MM.1S (cell line): ENCODE measurements at places on chromosomes 7 and 10.

DNA sequence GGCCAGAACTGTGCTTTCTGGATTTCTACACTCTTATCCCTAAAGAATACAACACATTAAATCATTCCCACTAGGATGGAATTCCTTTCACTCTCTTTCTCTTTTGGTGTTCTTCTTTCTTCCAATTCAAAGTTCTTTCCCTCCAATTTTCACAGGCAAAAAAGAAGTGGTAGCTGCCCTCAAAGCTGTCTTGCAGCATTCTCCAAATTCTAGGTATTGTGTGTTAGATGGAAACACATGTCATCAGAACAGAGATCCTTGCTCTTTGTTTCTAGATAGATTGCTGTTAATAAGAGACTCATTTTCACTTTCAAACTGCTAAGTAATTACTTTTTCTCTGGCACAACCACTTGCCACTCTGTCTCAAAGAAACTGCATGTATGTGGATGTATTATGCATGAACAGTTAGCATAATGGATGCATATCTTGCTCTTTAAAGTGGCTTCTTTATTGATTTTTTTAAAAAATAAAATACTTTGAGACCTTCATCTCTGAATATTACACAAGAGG, 31.0 kb downstream of the SHTN1 start:
- no peak for DNase-seq

GRCh38 chr10:50566150-50566549, 57.6 kb downstream of the SGMS1 start:
- DNase-seq: no peak

DNA sequence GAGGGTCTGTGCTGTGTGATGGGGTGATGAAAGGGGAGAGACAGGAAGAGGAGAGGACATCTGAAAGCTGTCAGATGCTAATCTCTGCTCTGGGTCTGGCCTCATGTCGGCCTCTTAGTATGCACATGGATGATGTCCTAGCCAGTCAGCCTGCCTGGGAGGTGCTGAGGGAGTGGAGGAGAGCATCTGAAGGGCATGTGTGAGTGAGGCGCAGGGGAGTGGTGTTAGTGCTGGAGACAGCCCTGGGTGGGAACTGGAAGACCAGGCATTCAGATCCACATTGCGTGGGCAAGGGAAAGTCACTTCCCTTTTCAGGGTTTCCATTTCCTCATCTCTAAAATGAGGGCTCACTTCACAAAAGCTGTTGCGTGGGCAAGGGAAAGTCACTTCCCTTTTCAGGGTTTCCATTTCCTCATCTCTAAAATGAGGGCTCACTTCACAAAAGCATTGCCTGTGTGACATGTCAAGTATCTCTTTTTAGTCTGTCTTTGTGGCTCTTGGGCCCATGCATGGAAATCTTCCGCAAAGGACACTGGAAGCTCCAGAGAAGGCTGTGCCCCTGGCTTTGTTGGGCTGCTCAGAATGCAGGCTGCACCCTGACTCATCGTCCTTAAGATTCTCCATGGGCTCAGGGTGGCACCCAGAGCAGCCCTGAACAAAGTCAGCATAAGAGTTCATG, 10.0 kb downstream of the SFTPD start:
- DNase-seq: no peak

- DNase-seq: no peak
These were observed 27.3 kb upstream of the IFRD1 start for GRCh38 chr7:112422842-112423496.

GRCh38 chr7:137642472-137642871, 204.3 kb downstream of the DGKI start:
- DNase-seq: no peak

DNA sequence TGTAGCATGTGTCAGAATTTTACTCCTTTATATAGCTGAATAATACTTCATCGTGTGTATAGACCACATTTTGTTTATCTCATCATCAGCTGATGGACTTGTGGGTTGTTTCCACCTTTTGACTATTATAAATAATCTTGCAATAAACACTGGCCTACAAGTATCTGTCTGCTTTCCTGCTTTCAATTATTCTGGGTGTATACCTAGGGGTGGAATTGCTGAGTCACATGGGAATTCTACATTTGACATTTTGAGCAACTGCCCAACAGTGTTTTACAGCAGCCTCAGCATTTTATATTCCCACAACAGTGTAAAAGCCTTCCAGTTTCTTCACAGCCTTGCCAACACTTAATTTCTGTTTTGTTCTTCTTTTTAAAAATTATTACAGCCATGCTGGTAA, 200.3 kb upstream of the PRSS1 start:
- DNase-seq: no peak

DNA sequence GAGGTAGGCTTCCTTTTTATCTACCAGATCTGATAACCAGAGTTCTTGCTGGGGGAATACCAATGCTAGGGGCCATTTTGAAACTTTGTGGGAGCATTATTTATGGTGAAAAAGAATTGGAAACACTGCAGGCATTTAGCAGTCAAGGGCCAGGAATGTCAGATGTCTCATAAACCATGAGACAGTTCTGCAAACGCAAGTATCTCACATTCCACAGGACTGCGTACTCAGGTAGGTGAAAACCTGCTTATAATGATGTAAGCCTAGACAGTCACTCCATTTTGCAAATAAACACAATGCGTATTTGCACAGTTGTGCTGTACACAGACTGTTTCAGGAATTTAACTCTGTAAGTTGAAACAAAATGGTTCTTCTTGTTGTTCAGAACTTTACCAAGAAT, 33.9 kb downstream of the ECHDC3 start:
- DNase-seq: no peak

DNA sequence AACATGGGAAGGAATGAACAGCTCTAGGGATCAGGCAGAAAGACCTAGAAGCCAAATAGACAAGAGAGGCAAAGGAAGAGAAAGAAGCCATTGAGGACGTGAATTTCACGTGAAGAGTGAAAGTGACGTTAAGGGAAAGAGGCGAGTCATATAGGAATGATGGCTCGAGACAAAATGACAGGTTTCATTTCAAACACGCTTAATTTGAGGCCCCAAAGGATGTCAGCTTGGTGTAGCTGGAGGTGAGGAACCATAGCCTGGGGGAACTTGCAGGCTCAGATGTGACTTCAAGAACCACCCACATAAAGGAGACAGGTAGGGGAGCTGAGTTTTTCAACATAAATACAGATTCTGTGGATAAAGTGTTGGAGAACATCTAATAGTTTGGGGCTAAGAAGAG, 84.3 kb upstream of the ATP6V0A4 start:
- no peak for DNase-seq

DNA sequence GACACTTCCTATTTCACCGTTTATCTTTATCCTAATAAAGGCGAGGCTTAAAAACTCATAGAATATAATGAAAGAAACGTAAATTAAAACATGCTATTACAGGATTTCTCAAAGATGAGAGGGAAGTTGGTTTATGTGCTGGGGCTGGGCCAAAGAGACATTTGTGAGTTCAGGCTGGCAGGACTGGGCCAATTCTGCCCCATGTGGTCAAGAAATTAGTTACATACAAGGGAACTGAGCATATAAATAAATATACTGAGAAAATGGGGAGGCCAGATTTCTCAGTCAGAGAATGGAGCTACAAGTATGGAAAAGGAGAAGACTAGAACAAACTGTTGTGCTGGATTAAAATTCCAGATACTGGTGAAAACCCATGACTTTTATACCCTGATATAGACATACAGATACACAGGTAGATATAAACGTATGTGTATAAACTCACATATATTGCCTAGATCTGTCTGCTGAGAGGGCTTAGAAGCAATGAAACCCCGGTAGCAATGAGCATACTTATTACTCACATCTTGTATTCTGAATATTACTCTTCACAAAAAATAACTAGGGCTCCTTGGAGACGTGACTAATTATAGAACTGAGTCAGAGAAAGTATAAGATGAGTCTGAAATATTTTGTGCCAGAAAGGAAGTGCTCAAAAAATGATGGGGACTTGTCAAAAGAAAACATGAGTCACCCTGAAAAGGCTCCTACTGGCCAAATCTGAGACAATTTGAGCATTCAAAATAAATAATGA, 155.7 kb upstream of the FGFR2 start:
- DNase-seq: no peak

DNA sequence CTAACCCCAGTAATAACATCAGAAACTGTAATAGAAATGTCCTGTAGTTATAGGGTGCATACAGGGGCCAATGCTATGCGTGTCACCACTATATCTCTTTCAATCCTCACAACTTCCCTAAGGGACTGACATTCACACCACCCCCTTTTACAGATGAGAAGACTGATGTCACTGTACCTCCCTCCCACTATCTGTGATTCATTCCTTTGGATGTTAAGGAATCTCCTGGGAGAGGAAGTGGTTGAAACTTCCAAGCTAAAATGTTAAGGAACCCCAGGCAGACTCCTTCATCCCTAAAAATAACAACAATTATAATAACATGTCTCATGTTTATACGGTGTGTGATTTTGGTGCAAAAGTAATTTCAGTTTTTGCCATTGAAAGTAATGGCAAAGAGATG, 5.4 kb downstream of the COL13A1 start:
- DNase-seq: no peak

DNA sequence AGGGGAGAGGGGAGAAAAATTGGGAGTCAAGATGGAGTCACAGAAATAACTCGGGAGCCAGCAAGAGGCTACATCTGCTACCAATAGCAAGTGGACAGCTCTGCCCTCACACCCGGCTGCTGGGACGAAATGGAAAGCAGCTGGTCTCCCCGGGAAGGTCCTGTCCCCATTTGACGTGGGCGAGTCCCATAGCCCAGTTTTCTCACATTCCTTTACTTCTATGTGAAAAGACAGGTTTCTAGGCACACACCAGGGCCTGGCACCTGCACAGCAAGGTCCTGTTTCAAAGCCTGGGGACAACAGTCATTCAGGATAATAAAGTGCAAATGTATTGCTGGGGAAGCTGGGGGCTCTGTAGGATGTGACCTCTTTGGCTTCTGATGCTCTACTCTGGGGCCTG, 162.6 kb downstream of the OAT start:
- DNase-seq: no peak

DNA sequence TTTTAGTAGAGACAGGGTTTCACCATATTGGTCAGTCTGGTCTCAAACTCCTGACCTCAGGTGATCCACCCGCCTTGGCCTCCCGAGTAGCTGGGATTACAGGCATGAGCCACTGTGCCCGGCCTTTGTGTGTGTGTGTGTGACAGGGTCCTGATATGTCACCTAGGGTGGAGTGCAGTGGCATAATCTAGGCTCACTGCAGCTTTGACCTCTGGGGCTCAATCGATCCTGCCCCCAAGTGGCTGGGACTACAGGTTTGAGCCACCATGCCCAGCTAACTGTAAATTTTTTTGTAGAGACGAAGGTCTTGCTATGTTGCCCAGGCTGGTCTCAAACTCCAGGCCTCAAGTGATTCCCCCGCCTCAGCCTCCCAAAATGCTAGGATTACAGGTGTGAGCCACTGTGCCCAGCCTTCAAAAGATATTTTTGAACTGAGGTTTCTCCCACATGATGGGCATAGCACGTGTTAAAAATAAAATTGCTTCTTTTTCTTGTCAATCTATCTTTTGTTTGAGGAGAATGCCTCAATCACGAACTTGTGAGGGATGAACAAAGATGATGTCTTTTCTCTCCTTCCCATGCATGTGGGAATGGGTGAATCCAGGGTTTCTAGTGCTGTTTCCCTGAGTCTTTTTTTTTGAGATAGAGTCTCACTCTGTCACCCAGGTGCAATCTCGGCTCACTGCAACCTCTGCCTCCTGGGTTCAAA, 30.8 kb upstream of the PSAP start:
- DNase-seq: no peak

GRCh38 chr7:143237366-143237765, 15.5 kb downstream of the TAS2R40 start:
- DNase-seq: no peak

DNA sequence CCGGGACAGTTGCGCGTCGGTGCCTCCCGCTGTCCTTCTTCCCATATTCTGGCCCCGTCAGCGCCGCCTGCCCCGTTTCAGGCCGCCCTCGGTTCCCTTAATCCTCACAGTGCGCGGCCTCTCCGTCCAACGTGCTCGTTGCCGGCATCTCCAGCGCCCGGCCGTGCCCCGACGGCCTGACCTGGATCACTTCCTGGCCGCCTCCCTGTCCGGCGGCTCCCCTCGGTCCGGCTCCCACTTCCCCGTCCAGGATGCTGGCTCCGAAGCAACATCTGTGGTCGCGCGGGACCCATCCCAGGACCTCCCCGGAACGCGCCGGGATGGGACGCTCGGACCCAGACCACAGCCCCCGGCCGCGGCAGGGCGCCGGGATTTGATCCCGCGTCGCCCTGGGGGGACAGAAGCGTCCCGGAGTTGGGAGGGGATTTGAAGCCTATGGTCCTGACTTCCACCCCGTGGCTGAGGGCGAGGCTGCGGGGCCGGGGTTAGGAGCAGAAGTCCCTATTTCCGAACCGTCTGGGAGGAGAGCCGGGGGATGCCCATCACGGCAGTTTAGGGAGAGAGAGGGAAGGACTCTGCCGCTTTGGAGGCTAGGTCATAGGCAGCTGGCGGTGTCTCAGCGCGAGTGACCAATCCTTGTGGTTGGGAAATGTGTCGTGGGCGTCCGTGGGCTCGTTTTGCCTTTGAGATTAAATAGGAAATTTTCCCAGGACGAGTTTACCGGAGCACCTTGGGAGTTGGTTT, 53.8 kb downstream of the KCTD7 start:
- DNase-seq: no peak

- no peak for DNase-seq
These were observed 296.1 kb downstream of the CDK14 start for GRCh38 chr7:90892213-90892612.

DNA sequence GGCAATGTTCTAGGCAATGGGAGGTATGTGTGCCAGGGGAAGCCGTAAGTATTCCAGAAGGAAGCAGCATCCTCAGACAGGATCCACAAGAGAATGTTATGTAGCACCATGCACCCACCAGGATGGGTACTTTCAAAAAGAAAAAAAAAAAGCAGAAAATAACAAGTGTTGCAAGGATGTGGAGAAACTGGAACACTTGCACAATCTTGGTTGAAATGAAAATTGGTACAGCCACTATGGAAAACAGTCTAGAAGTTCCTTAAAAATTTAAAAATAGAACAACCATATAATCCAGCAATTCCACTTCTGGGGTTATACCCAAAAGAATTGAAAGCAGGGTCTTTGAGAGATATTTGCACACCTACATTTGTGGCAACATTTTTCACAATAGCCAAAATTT, 20.2 kb downstream of the C10orf71 start:
- DNase-seq: no peak

- peak; percentile 51 for DNase-seq
These were observed at the start of gene THSD7A for GRCh38 chr7:11831736-11832495. THSD7A (minus strand) TSS chr7:11832198; CDS start chr7:11831946, 252 bp downstream.

DNA sequence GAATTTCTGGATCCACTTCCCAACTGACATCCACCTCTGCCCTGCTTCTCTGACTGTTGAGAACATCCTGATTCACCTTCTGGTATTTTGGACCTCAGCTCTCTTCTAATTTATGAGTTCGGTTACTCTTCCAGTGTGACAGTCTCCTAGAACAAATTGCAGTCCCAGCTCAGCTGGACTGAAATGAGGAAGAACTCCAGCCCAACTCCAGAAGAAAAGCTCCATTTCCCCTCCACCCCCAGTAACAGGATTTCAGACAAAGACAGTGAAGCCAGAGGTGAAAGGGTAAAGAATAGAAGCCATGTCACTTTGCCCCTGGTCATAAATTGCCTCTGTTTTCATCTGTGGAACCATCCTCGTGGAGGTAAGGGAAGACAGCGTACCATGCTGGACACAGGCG, 26.2 kb upstream of the INHBA start:
- DNase-seq: no peak

GRCh38 chr7:107068156-107068555, 23.7 kb downstream of the PRKAR2B start:
- peak; percentile 77 for DNase-seq
